ENCODE measurements at places on chromosomes 12 and 14.

DNA sequence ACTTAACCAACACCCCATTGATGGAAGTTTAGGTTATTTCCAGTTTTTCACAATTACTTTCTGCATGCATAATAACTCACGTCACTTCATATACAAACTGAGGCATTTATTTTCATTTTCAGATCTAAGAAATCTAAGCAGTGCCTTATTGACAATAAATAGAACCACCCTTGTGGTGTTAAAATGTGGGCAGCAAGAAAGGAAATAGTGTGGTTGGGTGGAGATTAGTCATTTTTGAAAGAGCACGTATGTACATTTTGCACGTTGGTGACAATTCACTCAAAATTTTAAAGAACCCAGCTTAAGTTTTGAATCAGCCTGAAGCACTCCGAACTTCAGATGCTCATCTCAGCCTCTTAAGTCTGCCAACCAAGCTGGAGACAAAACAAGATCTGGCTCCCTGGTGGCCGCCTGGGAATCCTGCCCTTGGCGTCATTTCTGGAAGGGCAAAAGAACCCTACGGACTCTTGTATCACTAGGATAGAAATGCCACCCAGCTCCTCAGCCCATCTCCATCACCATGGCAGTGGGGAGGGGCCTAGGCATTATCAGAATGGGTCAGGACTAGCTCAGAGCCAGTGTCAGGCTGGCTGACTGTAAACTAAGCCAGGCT, 89.5 kb upstream of the BCL2L14 start:
- no peak for DNase-seq

GRCh38 chr12:122368361-122369073, 54.0 kb downstream of the CLIP1 start:
- DNase-seq = no peak

DNA sequence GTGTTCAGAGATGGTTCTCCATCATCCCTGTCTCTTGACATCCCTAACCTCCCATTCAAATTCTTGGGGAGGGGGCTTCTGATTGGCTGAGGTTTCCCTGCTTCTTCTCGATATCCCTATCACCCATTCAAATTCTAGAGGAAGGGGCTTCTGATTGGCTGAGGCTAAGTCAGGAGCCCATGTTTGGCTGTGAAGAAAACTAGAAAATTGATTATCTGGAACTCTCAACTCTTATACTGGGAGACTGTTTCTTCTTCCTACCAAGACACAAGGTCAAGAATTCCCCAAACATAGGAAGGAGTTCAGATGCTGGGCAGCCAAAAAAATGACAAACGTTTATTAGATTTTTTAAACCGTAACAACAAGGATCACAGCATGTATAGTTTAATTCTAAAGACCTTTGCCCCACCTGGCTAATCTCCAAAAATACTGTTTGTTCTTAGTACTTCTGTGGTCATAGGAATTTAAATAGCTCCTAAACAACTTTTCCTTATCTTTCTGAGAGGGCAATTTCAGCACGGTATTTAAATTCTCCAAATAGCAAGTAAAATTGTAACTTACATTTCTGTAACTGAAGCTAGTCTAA, 26.4 kb downstream of the SPIC start:
- DNase-seq = no peak

DNA sequence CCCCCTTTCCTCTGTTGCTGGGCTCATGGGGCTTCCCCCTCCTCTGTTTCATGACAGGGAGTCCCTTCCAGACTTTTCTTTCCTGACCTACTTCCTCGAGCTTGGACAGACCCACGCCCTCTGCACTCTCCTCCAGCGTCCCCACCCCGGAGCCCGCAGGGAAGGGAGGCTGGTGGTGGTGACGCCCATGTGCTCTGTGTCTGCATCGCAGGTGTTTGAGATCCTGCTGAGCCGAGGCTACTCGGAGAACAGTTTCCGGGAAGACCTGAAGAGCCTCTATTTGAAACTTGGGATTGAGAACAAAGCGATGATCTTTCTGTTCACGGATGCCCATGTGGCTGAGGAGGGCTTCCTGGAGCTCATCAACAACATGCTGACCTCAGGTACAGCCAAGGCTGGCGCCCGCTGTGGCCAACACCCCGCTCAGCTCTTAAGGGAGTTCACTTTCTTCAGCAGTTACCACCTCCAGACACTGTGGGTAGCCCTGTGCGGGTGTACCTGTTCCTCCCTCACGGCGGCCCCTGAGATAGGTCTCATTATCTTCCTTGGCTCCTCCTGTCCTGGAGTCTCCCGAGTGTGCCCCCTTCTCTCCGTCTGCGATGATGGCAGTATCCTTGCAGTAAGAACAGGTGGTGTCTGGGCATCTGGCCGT, 85.6 kb downstream of the CCDC92 start:
- DNase-seq = no peak

DNA sequence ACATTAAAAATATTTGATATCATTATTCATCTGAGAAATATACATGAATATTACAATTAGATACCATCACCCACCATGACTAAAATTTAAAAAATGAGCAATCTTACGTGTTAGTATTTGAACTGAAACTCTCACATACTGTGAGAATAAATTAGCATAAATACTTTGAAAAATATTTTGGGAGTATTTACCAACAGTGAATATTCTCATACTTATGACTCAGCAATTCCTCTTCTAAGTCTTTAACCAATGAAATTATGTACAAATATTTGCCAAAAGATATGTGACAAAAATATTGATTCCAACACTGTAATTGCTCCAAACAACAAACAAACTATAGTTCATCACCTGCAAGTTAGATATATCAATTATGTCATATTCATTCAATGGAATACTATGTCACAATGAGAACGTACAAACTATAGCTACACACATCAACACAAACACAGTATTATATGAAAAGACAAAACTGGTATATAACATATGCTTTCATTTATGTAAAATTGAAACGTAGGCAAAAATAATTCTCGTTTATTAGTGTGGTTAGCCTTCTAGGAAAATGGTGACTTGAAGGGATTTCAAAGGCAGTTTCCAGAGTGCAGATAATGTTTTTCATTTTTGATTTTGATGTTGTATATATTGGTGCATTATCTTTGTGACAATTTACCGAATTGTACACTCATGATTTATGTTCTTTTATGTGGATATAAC, 742.2 kb downstream of the SLC16A7 start:
- no peak for DNase-seq

DNA sequence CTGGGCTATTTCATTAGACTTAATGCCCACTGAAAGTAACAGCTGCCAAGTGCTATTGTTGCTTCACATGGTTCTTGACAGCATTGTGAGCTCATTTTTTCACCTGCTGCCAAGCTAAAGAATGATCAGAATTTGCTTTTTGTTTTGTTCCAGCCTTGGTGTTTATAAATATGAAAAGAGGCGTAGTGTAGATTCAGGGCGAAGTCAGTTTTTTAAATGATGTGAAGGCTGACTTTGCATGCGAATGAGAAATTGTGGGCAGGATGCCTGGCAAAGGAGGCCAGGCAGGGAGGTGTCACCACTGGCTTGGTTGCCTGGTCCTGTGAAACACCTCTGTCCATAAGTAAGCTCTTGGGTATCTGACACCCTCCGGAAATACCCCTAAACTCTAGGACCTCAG, 93.3 kb upstream of the NAP1L1 start:
- DNase-seq = no peak

DNA sequence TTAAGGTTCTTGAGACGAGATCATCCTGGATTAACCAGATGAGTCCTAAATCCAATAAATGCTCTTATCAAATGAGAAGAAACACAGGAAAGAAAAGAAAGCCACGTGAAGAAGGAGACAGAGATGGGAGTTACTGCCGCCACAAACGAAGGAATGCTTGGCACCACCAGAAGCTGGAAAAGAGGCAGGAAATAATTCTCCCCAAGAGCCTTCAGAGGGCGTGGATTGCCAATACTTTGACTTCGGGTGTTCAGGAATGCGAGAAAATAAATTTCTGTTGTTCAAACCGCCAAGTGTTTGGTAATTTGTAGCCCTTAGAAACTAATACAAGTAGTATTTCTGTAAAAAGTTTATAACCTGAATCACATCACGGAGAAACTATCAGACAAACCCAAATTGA, 31.3 kb downstream of the ABCD2 start:
- no peak for DNase-seq

DNA sequence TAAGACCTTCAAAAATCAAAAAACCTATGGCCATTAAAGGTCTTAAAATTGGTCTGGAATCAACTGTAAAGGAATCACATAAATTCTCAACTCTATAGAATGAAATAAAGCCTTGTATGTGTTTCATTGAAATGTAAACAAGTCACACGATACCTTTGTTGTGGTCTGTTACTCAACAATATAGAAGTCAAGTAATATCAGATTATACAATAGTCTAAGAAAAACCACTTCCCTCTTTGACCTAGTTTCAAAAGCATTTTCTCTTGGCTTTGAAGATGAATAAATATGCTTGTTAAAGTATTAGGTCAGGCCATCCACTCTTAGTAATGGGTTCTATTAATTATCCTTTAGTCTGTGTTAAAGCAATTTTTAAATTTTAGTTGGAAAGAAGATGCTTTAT, 79.8 kb upstream of the DIO2 start:
- DNase-seq = no peak

DNA sequence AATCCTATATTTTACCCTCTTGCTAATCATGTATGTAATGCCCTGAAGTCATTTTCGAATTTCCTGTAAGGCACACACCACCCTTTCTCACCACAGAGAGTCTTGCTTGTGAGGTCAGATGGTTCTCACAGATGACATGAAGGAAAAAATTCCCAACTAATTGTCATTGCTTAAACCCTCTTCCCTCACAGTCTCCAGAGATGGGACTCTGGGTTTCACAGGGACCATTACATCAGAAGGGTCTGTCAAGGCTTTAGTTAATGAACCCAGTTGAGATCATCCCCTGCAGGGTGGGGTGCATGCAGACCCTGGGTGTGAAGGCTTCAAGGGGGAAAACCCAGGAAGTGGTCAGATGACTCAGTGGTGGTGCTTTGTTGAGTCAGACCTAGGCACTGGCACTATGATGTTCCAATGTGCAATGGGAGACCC, 229.6 kb downstream of the BCAT1 start:
- no peak for DNase-seq

DNA sequence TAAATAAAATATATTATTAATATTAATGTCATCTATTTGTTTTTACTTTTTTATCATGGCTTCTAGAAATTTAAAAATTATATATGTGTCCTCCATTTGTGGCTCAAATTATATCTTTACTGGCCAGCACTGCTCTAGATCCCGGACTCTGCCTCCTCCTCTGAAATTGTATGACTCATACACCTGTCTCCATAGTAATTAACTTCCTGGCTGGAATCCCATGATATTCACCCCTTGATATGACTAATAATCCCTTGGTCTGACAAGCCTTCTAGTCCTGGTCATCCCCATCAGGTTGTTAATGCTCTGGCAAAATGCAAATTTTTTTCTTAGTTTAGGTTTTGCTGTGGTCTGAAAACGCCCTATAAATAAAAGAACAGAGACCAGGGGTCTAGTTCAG, 116.2 kb downstream of the BMP4 start:
- no peak for DNase-seq

GRCh38 chr12:10540776-10541205, 35.1 kb downstream of the EIF2S3B start:
- DNase-seq = no peak

- DNase-seq = no peak
Measured at GRCh38 chr12:116595186-116595585, 36.0 kb downstream of the MAP1LC3B2 start.

DNA sequence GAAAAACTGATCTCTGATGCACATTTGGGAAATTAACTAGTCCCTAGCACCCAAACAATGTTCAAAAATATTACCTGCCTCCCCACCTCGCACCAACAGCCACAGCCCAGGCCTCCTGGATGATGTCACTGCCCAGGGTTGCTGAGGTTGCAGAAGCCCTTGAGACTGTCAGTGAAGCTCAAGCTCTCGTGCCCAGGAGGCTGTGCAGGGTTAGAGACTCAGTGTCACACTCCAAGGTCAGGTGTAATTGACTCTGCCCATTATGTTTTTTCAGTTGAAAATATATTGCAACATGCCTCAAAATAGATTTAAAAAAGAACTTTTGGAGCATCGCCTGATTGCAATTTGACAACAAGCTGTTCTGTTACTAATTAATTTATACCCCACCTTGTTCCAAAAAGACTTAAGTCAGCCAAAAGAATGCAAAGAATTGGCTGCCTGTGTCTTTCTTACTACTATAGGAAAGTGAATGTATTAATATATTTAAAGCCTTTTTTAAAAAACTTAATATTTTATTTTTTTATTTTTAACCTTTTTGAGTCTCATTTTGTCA, 72.3 kb downstream of the CMAS start:
- no peak for DNase-seq

GRCh38 chr12:53738406-53739213, 11.4 kb upstream of the CALCOCO1 start:
- DNase-seq = no peak

DNA sequence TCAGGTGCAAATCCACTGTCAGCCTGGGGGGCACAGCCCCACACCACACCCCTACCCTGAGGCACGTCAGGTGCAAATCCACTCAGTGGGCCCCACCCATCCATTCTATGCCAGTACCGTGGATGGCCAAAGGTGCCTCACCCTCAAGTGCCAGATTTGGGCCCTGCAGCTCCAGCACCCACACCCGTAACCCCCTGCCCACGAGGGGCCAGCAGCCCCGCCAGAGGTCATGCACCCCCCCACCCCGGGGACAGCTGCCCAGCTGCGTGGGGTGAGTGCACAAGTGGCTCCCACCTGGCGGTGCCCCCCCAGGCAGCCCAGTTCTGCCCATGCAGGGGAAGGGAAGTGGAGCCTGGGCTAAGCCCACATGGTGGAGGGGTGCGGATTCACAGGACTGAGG, 51.2 kb downstream of the FBRSL1 start:
- no peak for DNase-seq

DNA sequence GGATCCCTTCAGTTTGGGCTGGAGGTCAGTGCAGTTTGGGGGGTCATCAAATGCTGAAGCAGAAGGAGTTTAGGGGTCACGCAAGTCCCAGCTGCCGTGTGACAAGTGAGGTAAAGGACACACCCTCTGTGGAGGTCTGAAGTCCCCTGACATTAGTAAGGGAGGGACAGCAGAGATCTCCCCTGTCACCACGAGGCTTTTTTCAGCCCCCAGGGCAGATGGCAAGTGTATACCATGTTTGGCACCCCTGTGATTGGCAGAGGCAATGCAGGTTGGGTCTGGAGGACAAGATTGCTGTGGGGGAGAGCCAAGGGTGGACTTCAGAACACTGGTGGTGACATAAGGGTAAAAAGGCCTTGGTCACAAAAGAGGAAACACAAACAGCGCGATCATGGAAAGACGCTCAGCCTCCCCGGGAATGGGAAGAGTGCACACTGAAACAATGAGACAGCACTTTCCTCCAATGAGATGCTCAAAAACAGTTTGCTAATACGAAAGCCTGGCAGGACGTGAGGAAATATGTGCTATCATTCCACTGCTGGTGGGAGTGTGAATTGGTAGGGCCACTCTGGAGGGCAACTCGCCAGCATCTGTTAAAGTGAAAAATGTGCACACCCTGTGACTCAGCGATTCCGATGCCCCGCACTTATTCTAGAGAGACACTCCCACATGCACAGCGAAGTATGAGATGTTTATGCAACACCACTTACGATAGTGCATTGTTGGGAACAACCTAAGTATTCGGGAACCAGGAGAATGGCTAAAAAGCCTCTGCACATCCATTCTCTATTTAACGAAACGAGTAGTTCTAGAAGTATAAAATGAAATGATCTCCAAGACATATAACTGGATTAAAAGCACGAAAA, 14.4 kb upstream of the CD27 start:
- no peak for DNase-seq
